T follicular helper cell (primary cell): ENCODE measurements at places on chromosomes 6 and 20.

- no peak for DNase-seq
Measured at GRCh38 chr6:32152769-32153563, 975 bp upstream of the PPT2 start.

GRCh38 chr6:144481527-144481926, 196.4 kb downstream of the UTRN start:
- DNase-seq: no peak

DNA sequence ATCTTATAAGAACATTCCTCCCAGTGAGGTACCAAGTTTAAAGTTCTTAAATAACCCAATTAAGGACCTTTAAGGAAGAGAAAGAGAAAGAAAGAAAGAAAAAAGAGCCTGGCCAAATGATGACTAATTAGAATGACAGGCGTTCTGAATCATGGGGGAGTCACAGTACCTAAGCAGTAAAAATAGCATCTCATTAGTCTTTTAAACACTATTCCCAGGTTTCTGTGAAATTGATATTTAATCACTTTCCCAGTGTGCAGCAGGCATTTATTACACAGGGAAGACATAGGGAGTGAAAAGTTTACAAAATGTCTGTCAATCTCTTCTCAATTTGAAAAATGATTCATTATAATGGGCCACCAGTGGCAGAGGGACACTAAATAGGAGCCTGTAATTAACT, 251.4 kb upstream of the MANEA start:
- no peak for DNase-seq

DNA sequence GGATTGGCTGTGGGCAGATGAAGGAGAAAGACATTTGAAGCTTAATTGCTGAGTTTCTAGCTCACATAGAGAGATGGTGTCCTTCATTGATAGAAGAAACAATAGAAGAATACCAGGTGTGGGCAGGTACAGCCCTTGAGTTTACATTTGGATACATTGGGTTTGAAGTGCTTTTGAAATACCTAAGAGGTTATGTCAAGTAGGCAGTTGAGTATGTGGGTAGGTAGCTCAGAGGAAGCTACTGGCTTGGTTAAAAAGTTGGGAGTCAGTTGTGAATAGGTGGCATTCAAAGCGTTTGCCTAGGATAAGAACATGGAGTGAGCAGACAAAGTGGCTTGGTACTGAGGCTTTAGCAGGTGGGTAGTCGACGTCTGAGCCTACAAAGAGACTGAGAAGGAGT, 25.0 kb downstream of the NDUFAF5 start:
- DNase-seq: no peak

- peak; percentile 10 for DNase-seq
Measured at GRCh38 chr6:53179961-53180651, 31.5 kb upstream of the GCM1 start.

GRCh38 chr20:1426231-1426849, 33.5 kb upstream of the FKBP1A start:
- DNase-seq: no peak

DNA sequence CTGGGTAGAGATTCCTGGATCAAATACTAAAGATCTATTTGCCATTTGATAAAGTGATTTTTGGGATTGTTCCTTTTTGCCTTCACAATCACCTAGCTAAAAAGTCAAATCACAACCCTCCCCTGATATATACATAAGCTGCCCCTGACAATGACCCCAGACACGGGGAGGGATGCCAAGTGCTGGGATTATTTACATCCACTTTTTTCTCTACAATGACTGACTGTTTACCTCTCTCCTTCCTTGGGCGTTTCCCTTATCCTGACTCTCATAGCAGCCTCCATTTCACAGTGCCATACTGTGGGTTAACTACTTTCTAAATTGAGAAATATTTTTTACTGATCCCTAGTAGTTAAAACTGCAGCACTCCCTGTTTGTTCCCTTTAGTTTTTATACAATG, 150.8 kb upstream of the TMEM170B start:
- no peak for DNase-seq

DNA sequence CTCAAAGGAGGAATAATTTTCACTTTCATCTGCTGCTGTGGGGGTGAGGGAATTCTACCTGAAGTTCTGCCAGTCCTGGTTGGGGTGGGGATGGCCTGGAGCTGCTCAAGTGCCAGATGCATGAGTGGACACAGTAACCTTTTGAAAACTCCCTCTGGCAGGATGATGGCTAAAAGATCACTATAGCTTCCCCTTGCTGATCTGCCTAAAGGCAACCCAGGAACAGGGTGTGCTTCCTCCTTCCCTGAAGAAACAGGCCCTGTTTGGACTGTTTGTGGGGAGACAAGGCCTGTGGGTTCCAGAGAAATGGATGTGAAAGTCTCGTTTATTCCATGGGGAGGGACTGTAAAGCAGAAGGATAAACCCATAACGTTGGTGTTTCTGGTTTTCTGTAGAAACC, 176.9 kb downstream of the DTNBP1 start:
- no peak for DNase-seq

DNA sequence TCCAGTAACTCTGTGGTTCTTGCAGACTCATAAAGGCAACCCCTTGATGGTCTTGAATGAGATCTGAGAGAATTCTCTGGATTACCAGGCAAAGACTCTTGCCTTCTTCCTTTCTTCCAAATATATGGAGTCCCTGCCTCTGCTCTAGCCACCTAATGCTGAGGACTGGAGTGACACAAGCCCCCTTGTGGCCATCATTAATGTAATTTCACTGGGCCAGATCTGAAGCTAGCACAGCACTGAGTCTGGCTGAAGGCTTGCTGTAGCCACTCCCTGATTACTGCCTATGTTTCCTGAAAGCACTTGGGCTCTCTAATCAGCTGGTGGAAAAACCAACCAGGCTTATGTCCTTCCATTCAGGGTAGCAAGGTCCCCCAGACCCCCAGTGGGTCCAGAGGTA, 559.3 kb upstream of the IRAK1BP1 start:
- no peak for DNase-seq

- DNase-seq: no peak
Measured at GRCh38 chr6:169250660-169251059, 3.0 kb downstream of the THBS2 start.

DNA sequence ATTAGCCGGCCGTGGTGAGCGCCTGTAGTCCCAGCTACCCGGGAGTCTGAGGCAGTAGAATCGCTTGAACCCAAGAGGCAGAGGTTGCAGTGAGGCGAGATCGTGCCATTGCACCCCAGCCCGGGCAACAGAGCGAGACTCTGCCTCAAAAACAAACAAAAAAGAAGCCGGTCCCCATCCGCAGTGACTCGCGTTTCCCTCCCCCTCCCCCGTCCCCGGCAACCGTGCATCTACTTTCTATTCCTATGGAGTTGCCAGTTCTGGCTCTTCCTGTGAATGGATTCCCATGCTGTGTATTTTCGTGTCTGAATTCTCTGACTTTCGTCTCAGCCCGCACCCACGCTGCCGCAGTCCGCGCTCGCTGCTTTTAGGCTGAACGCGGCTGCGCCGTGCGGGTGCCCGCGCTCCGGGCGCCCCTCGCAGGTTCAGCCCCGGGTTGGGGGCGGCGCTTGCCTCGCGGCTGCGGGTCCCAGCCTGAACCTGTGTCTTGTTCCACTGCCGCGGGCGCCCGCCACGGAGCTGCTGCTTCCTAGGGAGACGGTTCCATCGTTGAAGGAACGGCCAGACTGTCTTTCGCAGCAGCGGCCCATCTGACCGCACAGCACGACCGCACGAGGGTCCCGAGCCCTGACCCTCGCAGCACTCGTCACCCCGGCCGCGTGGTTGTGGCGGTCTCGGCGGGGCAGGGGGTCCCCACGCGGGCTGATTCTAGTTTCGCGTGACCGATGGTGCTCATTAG, 1.1 kb upstream of the MRGBP start:
- peak; percentile 45 for DNase-seq

DNA sequence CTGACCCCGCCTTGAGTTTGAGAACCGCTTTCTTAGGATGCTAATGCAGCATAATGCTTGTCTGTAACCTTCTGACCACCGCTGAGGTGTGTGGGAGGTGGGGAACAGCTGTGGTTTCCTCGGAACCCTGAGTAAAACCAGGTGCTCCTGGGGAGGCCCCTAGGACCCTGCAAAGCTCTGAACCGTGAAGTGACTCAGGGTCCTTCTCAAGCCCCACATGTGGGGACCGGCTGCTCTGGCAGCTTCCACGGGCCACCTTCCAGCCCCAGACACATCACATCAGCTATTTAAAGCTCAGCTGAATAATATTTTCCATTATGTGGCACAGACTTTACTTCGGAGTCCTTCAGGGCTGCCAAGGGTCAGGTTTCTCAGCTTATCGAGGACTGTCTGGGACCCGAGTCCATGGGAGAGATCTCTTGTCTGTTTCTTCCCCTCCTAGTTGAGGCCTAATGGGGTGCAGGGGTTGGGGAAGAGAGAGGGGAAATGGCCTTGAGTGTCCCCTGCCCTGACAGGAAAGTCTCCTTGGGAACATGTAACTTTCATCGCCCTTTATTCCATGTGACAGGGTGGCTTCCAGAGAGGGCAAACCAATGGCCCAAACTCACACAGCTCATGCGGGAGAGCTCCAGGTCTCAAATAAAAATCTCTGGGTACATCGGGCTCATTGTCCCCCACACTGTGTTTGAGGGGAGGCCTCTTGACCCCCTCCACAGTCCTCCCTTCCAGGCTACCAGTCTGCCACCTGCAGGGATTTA, 186.1 kb upstream of the SLC24A3 start:
- no peak for DNase-seq

- no peak for DNase-seq
Measured at GRCh38 chr6:2140438-2141128, 104.8 kb downstream of the GMDS start.

GRCh38 chr6:18632670-18633410, 245.7 kb downstream of the RNF144B start:
- no peak for DNase-seq

- DNase-seq: no peak
Measured at GRCh38 chr6:139961190-139961589, 586.7 kb upstream of the CITED2 start.

DNA sequence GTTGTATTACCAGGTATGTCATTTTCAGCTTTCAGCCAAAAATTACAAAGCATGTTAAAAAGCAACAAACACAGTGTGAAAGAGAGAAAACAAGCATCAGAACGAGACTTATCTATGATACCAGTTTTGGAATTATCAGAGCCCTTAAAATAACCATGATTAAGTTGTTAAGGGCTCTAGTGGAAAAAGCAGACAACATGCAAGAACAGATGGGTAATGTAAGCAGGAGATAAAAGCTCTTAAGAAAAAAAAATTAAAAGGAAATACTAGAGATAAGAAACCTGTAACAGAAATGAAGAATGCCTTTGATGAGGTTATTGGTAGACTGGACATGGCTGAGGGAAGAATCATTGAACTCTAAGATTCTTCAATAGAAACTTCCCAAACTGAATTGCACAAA, 127.5 kb upstream of the SCGN start:
- DNase-seq: no peak

GRCh38 chr20:50587291-50587961, 77.2 kb downstream of the PTPN1 start:
- no peak for DNase-seq

DNA sequence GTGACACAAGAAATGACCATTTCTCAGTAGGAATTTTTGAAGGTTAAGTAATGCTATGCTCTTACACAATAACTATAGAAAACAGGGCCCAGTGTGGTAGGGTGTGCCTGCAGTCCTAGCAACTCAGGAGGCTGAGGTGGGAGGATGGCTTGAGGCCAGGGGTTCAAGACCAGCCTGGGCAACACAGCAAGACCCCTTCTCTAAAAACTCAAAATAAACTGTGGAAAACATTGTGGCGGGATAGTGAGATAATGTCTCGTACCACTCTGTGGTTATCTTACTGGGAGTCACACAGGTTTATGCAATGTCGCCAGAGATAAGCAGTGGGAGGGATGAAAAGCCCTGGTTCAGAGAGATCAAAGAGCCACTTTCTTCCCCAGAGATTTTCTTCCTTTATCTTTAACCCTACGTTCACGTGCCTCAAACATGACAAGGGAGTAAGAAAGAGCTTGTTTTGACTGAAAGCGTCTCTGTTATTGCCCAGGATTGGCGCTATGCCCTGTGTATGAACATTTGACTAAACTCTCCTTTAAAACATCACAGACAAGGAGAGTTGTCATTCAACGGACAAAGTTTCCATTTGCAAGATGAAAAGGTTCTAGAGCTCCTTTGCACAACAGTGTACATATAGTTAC, 13.9 kb downstream of the GCM1 start:
- no peak for DNase-seq

DNA sequence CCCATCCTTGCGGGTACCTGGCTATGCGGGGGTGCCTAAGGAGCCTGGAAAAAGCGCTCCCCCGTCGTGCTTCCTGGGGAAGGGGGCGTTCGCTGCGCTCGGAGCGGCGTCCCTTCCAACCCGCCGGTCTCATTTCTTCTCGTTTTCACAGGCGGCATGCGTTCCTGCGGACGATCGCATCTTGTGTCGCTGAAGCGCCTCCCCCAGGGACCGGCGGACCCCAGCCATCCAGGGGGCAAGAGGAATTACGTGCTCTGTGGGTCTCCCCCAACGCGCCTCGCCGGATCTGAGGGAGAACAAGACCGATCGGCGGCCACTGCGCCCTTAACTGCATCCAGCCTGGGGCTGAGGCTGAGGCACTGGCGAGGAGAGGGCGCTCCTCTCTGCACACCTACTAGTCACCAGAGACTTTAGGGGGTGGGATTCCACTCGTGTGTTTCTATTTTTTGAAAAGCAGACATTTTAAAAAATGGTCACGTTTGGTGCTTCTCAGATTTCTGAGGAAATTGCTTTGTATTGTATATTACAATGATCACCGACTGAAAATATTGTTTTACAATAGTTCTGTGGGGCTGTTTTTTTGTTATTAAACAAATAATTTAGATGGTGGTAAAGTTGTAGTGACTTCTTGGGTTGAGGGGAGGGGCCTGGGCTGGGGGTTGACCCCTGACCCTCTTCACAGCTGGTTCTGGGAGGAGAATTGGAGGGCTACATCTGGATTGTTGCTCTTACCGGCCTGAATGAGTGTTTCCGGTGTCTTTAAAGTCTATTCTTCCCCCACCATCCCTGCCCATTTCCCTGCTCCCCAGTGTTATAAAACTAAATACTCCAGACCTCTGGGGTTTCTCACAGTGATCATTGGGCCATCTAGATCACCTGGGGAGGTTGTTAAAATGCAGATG, 1.1 kb downstream of the ID1 start:
- no peak for DNase-seq

GRCh38 chr6:119312875-119313338, 36.7 kb downstream of the MAN1A1 start:
- no peak for DNase-seq

- no peak for DNase-seq
Measured at GRCh38 chr20:48126227-48126740, 341.0 kb upstream of the SULF2 start.

DNA sequence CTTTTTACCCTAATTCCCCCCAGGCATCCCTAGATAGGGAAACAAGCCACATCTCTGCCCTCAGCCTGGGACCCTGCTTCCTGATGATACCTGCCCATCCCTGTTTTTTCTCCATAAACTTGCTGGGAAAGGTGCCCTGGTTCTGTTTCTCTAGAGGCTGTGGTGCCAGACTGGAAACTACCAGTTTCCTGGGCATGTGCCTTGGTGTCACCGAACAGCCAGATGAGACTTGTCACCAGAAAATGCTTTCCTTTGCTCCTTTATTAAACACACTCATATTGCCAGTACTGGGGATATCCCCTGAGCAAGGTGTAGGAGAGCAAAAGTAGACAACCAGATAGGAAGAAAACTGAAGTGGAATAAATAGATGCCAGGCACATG, 16.8 kb downstream of the SRSF3 start:
- no peak for DNase-seq

- no peak for DNase-seq
Measured at GRCh38 chr6:165618241-165618640, 44.8 kb downstream of the PDE10A start.
